IPS DF 6.9 (cell line): ENCODE measurements at places on chromosomes 3 and 15.

- H3K27me3 ChIP-seq = no peaks in the 10 kb centered on the region
- no peak overlapping the region for H3K4me3 ChIP-seq
Observed at GRCh38 chr15:88651136-88651732, 12.4 kb downstream of the ISG20 start.

DNA sequence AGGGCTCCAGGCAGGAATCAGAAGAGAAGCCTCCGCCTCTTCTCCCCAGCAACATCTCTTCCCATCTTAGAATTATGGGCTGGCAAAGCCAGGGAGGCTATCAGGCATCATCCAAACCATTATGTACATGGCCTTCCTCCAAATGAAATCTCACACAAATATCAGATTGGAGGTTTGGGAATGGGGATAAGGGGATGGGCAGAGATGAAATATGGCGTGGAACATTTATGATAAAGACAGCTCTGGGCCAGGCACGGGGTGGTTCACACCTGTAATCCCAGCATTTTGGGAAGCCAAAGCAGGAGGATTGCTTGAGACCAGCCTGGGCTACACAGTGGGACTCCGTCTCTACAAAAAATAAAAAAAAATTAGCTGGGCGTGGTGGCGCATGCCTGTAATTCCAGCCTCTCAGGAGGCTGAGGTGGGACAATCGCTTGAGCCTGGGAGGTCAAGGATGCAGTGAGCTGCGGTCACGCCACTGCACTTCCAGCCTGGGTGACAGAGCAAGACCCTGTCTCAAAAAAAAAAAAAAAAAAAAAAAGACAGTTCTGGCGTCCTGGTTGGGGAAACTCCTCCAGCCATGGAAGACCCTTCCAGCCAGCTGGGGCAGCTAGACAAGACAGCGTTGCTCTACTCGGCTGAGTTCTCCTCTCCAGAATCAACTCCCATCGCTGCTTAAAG lies 36.6 kb downstream of the CPN2 start:
- 0 out of 2 replicates have a peak, but pooled peaks cover 2% of the 10 kb centered on the region for H3K27me3 ChIP-seq
- H3K27ac ChIP-seq = no peak overlapping the region
- H3K4me1 ChIP-seq = peaks cover 7% of the 10 kb centered on the region
- no peak for DNase-seq

GRCh38 chr3:169186596-169186995 lies 476.9 kb downstream of the MECOM start:
- no peaks in the 10 kb centered on the region for H3K27me3 ChIP-seq
- no peaks in the 10 kb centered on the region for H3K4me1 ChIP-seq
- H3K36me3 ChIP-seq = no peaks in the 10 kb centered on the region
- no peak overlapping the region for H3K4me3 ChIP-seq

- H3K36me3 ChIP-seq = no peaks in the 10 kb centered on the region
- H3K27ac ChIP-seq = no peak overlapping the region
- no peak for DNase-seq
- H3K27me3 ChIP-seq = no peaks in the 10 kb centered on the region
- H3K4me1 ChIP-seq = no peaks in the 10 kb centered on the region
Observed at GRCh38 chr15:55879181-55879580, 114.2 kb downstream of the NEDD4 start.

GRCh38 chr3:48429960-48430707 lies at the start of gene PLXNB1:
TSS of gene PLXNB1 (minus strand) at chr3:48430086. CDS start at chr3:48424611, 5,475 bp downstream.
- peaks cover 13% of the 10 kb centered on the region for H3K4me1 ChIP-seq
- H3K27ac ChIP-seq = no peak within 1 kb of the TSS
- H3K36me3 ChIP-seq = peaks cover 13% of the 10 kb centered on the region; the same call in 1 of the 2 replicates
- H3K4me3 ChIP-seq = peak within 1 kb of the TSS; percentile 74; the same call in 1 of the 2 replicates

- no peak overlapping the region for H3K4me3 ChIP-seq
- DNase-seq = no peak
- no peak overlapping the region for H3K27ac ChIP-seq
- H3K27me3 ChIP-seq = no peaks in the 10 kb centered on the region
Observed at GRCh38 chr3:129654131-129654530, 47.7 kb upstream of the PLXND1 start.

- no peaks in the 10 kb centered on the region for H3K27me3 ChIP-seq
- no peak overlapping the region for H3K27ac ChIP-seq
- peaks cover 2% of the 10 kb centered on the region; the same call in 1 of the 2 replicates for H3K4me1 ChIP-seq
- H3K4me3 ChIP-seq = no peak overlapping the region
- DNase-seq = no peak
Observed at GRCh38 chr15:70761046-70761445, 2.3 kb downstream of the UACA start.

GRCh38 chr3:127009531-127009930 lies 26.6 kb downstream of the PLXNA1 start:
- no peaks in the 10 kb centered on the region for H3K27me3 ChIP-seq
- H3K4me1 ChIP-seq = no peaks in the 10 kb centered on the region; the same call in 1 of the 2 replicates
- H3K36me3 ChIP-seq = peaks cover 39% of the 10 kb centered on the region
- no peak for DNase-seq
- H3K27ac ChIP-seq = no peak overlapping the region

GRCh38 chr15:55126111-55126510 lies 70.6 kb downstream of the RSL24D1 start:
- H3K27me3 ChIP-seq = no peaks in the 10 kb centered on the region
- H3K27ac ChIP-seq = no peak overlapping the region
- H3K4me1 ChIP-seq = no peaks in the 10 kb centered on the region
- no peak overlapping the region for H3K4me3 ChIP-seq
- DNase-seq = no peak

DNA sequence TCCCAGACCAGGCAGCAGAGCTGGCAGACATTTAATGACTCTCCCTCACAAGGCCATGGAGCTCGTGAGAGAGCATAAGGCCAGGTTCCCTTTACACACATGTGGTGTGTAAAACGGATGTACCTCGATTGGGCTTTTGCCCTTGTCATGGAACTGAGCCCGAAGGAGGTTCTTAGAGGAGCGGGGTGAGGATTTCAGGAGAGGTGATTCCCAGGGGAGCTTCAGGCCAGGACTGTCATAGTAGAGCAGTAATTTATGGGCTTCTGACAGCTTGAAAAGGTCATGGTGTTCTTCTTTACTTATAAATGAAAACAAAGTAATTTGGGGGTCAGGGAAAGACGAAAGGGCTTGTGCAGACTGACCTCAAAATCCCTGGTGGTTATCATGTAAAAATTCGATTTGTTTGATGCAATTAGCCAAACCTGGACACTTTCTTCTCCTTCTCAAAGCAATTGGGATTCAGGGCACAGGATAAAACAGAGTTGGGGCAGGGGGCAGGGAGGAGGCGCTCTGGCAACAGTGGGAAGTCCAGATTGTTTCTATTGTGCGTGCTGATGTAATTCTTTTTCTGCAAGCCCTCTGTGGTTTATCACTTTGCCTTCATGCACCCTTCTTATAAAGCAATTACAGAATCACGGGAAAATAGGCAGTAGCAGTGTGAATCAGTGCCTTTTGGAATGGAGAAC lies 51.0 kb downstream of the CACNA1D start:
- no peak for DNase-seq
- no peaks in the 10 kb centered on the region for H3K36me3 ChIP-seq
- H3K27ac ChIP-seq = no peak overlapping the region
- no peak overlapping the region for H3K4me3 ChIP-seq
- H3K4me1 ChIP-seq = no peaks in the 10 kb centered on the region
- H3K27me3 ChIP-seq = no peaks in the 10 kb centered on the region

GRCh38 chr3:100463002-100463401 lies 29.4 kb upstream of the TMEM45A start:
- DNase-seq = peak; percentile 25
- no peaks in the 10 kb centered on the region for H3K36me3 ChIP-seq
- no peak overlapping the region for H3K27ac ChIP-seq
- no peaks in the 10 kb centered on the region for H3K4me1 ChIP-seq
- H3K27me3 ChIP-seq = no peaks in the 10 kb centered on the region
- no peak overlapping the region for H3K4me3 ChIP-seq

GRCh38 chr3:80668600-80669294 lies 900.9 kb upstream of the ROBO1 start:
- H3K4me1 ChIP-seq = no peaks in the 10 kb centered on the region
- H3K27me3 ChIP-seq = no peaks in the 10 kb centered on the region
- H3K27ac ChIP-seq = no peak overlapping the region
- DNase-seq = no peak

- DNase-seq = no peak
- no peak overlapping the region for H3K27ac ChIP-seq
- peaks cover 1% of the 10 kb centered on the region; the same call in 1 of the 2 replicates for H3K4me1 ChIP-seq
- H3K4me3 ChIP-seq = no peak overlapping the region
- no peaks in the 10 kb centered on the region for H3K36me3 ChIP-seq
- H3K27me3 ChIP-seq = no peaks in the 10 kb centered on the region
Observed at GRCh38 chr15:38017721-38018120, 83.3 kb downstream of the TMCO5A start.

DNA sequence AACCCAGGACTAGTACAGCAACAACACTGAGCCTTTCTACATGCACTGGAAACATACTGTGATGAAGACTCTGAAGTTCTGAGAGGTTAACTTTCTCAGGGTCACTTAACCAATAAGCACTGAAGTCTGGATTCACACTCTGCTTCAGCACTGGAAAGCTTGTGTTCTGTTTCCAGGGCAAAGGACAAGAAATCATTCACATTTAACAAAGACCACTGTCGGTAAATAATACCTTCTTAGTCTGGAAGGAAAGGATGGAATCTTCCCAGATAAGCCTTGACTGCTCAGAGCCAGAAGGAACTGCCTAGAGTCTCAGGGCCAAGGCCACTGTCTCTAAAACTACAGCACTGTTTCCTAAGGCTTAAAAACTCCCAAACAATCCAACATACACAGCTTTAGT lies 4.3 kb upstream of the GLYCTK start:
- H3K27ac ChIP-seq = no peak overlapping the region
- H3K4me1 ChIP-seq = no peaks in the 10 kb centered on the region
- H3K27me3 ChIP-seq = no peaks in the 10 kb centered on the region
- no peak overlapping the region for H3K4me3 ChIP-seq

- no peaks in the 10 kb centered on the region for H3K36me3 ChIP-seq
- H3K27ac ChIP-seq = no peak overlapping the region
- H3K4me3 ChIP-seq = no peak overlapping the region
- no peaks in the 10 kb centered on the region for H3K4me1 ChIP-seq
- H3K27me3 ChIP-seq = no peaks in the 10 kb centered on the region
- DNase-seq = no peak
Observed at GRCh38 chr15:33451385-33451784, 140.6 kb downstream of the RYR3 start.

DNA sequence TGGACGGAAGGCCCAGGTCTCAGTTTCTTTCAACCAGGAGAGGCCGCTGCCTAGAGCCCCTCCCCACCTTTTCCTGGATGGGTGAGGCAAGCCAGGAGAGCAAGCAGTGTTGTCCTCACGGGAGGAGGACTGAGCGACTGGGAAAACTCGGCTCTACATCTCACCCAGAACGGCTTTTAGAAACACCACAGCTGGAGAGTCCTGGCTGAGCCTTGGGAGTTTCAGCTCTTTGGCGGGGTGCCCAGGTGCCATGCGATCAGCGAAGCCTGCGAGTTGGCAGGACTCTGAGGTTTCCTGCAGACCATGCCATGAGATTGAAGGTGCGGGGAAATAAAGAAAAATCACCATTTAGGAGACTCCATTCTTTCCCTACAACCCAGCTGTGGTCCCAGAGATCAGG lies 26.0 kb downstream of the PPCDC start:
- no peak overlapping the region for H3K27ac ChIP-seq
- H3K4me3 ChIP-seq = no peak overlapping the region
- DNase-seq = no peak
- peaks cover 5% of the 10 kb centered on the region; the same call in 1 of the 2 replicates for H3K4me1 ChIP-seq
- H3K27me3 ChIP-seq = no peaks in the 10 kb centered on the region

DNA sequence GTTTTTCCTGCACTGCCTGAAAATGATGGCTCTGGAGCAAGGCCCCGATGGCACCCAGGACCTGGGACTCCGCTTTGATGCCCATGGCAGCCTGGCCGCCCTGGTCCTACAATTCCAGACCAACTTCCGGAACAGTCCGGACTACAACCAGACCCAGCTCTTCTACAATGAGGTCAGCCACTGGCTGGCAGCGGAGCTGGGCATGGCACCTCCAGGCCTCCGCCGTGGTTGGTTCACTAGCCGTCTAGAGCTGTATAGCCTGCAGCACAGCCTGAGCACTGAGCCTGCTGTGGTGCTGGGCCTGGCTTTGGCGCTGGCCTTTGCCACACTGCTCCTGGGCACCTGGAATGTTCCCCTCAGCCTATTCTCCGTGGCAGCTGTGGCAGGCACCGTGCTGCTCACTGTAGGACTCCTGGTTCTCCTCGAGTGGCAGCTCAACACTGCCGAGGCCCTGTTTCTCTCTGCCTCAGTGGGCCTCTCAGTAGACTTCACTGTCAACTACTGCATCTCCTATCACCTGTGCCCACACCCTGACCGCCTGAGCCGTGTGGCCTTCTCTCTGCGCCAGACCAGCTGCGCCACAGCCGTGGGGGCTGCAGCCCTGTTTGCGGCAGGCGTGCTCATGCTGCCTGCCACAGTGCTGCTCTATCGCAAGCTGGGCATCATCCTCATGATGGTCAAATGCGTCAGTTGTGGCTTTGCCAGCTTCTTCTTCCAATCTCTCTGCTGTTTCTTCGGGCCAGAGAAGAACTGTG lies 10.9 kb downstream of the DISP2 start:
- no peak overlapping the region for H3K4me3 ChIP-seq
- no peaks in the 10 kb centered on the region; the same call in 1 of the 2 replicates for H3K27me3 ChIP-seq
- H3K36me3 ChIP-seq = no peaks in the 10 kb centered on the region
- peaks cover 5% of the 10 kb centered on the region; the same call in 1 of the 2 replicates for H3K4me1 ChIP-seq
- DNase-seq = no peak

DNA sequence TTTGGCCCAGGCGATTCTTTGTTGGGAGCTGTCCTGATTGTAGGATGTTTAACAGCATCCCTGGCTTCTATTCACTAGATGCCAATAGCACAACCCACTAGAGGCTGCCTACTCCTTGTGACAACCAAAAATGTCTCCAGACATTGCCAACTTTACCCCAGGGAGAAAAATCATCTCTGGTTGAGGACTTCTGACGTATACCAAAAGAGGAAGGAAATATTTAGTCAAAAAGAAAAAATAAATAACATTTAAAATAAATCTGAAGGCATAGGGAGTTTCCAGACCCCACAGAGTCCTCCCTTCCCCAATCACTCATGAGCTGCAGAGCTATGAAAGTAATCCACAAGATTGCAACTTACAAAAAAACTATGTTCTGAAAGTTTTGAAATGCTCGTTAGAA lies 61.0 kb downstream of the MECOM start:
- no peak for DNase-seq
- H3K4me1 ChIP-seq = peaks cover 2% of the 10 kb centered on the region; the same call in 1 of the 2 replicates
- H3K4me3 ChIP-seq = no peak overlapping the region
- no peaks in the 10 kb centered on the region for H3K36me3 ChIP-seq
- no peak overlapping the region for H3K27ac ChIP-seq

DNA sequence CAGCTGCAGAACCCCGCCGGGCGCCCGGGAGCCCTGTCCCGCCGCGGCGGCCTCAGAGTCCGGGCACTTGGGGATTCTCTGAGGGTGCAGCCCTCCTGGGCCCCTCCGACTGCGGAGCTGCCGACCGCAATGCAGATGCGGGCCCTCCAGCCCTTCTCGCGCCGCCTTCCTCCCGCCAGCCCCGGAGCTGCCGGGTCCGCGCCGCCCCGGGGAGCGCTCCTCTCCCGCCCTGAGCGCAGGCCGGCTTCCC lies 320 bp upstream of the ACAN start:
- peaks cover 2% of the 10 kb centered on the region; the same call in 1 of the 2 replicates for H3K4me1 ChIP-seq
- H3K36me3 ChIP-seq = no peaks in the 10 kb centered on the region
- no peak for DNase-seq
- H3K4me3 ChIP-seq = peak overlapping the region; percentile 20; the same call in 1 of the 2 replicates
- H3K27me3 ChIP-seq = peaks cover 29% of the 10 kb centered on the region
